ENCODE measurements at places on chromosomes 13 and 19. TPM values are rescaled to one million over a fixed set of nuclear protein-coding genes. Genes with fewer than 3 reads are reported as not detected.

DNA sequence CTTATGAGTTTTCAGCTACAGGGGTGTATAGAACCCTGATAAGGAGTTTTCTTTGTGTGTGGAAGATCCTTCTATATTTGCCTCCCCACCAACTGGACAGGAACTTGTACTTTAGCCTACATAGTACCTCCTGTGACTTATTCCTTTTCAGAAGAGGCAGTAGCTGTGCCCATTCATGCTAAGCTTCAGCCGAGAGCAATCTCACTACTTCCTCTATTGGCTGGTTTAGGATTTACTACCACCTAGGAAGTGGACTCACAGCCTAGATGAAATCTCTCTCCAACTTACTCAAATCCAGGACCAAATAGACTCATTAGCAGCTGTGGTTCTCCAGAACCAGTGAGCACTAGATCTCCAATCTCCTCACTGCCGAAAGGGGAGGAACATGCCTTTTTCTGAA lies 2.3 kb upstream of the REX1BD start:
- DNase-seq: no peak

GRCh38 chr13:65064967-65065366 lies 2165.2 kb downstream of the PCDH9 start:
- no peak for DNase-seq

GRCh38 chr13:80030491-80030890 lies 310.4 kb downstream of the SPRY2 start:
- peak; percentile 48 for DNase-seq

- peak; percentile 56 for DNase-seq
Observed at GRCh38 chr19:38676023-38676877, 28.8 kb downstream of the ACTN4 start.

- no peak for DNase-seq
Observed at GRCh38 chr13:94261163-94261562, 218.3 kb downstream of the DCT start.

- DNase-seq: no peak
Observed at GRCh38 chr13:40064154-40065097, 409.0 kb downstream of the COG6 start.

DNA sequence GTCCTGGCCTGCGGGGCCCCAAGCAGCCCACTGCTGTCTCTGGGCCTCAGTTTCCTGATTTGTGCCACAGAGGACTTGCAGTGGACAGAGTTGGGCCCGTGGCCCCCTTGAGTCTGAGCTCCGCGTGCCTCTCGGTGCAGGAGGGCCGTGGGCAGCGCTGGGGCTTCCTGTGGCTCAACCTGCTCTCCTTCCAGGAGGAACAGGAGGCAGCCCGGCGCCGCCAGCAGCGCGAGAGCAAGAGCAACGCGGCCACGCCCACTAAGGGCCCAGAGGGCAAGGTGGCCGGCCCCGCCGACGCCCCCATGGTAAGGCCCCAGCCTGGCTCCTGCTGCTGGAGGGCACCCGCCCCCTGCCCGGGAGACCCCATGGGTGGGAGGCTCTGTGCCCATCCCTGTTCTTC lies 25.9 kb downstream of the PLEKHJ1 start:
- no peak for DNase-seq

- DNase-seq: no peak
Observed at GRCh38 chr19:18333680-18334079, 6.7 kb upstream of the PGPEP1 start.

- DNase-seq: no peak
Observed at GRCh38 chr19:7923295-7924191, 2.4 kb downstream of the CTXN1 start.

GRCh38 chr19:17245535-17245984 lies at the start of gene NR2F6:
Gene NR2F6, minus strand, starts transcription at chr19:17245919. Its CDS starts 699 bp downstream, at chr19:17245220.
- DNase-seq: no peak

GRCh38 chr19:19670070-19670551 lies 1.5 kb downstream of the ZNF101 start:
- no peak for DNase-seq

- no peak for DNase-seq
Observed at GRCh38 chr19:1387684-1388636, 4.3 kb downstream of the NDUFS7 start.

DNA sequence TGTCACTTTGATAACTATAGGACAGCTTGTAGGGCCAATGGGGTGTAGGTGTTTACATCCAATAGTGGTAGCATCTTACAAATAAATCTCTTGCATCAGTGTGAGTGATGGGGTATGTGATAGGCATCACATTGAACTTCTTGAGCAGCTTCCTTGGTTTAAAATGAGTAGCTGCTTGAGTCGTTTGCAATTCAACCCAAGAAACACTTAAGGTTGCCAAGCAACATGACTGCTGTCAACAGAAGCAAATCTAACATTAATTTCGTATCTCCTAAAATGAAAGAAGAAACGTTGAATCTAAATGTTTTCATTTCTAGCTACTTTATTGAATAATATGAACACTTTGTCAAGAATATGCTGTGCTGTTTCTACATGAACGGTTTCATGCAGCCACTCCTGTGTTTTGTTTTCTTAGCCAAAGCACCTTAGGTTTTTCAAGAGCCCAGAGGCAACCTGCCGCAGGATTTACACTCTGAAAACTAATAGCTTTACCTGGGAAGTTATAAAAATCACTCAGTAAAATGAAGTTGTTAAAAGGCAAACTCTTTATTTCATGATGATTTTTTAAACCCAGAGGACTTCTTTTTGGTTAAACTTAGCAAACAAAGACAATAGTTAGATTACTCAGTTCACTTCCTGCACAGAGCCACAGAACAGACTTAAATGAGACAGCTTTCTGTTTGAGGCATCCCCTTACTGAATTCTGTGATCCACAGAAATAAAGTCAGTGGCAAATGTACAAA lies 305.2 kb downstream of the MTUS2 start:
- DNase-seq: no peak

DNA sequence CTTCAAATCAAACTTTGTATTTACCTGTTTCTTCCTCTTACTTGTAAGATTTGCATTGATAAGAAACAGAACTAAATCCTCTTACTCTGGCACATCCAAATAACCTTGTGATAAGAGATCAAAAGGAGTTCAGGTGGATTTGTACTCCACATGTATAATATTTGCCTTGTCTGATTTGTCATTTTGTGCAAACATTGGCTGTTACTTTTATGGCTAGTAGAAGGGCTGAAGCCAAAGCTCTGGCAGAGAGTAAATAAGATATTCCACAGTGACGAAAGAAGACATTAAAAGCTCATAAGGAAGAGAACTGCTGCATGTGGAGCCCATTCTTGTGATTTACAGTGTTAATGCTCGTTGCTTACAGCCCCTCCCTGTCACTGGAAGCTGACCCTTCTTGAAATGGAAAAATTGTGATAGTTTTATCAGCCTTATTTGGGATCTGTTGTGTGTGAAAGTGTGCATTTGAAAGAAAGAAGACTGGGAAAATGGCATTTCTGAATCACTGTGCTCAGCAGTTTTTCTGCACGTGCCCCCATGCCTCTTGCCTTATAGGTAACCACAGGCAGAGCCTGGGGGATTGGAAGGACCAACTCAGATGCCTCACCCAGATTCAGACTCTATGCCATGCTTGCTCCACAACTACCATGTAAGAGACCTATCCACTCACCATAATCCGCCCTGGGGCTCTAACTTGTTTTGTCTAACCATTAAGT lies 68.2 kb downstream of the OXGR1 start:
- DNase-seq: no peak

GRCh38 chr19:51735759-51736449 lies 12.1 kb upstream of the HAS1 start:
- peak; percentile 11 for DNase-seq

GRCh38 chr19:7520131-7521051 lies 2.0 kb upstream of the MCOLN1 start:
- no peak for DNase-seq

DNA sequence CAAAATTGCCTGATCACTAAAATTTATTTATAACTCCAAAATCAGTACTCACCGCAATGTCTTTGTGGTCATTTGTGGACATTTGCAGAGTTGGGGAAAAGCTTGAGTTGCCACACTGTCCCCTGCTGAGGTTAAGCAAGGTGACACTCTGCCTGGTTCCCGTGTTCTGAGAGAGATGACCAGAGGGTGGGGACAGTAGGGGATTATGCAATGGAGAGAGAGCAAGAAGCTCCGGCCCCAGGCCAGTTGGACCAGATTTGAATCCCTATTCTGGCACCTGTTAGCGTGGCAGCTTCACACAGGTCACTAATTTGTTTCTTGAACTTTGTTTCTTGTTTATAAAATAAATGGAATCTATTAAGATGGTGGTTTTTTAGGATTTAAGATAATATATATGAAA lies 17.8 kb downstream of the ERCC5 start:
- DNase-seq: no peak

- DNase-seq: no peak
Observed at GRCh38 chr13:46961719-46962118, 64.9 kb upstream of the HTR2A start.

- no peak for DNase-seq
Observed at GRCh38 chr13:51257187-51257586, 35.0 kb downstream of the FAM124A start.

GRCh38 chr13:51222037-51222685 lies at the start of gene FAM124A:
Gene FAM124A, plus strand, starts transcription at chr13:51222398. Its CDS starts 104 bp downstream, at chr13:51222502.
- peak; percentile 49 for DNase-seq

DNA sequence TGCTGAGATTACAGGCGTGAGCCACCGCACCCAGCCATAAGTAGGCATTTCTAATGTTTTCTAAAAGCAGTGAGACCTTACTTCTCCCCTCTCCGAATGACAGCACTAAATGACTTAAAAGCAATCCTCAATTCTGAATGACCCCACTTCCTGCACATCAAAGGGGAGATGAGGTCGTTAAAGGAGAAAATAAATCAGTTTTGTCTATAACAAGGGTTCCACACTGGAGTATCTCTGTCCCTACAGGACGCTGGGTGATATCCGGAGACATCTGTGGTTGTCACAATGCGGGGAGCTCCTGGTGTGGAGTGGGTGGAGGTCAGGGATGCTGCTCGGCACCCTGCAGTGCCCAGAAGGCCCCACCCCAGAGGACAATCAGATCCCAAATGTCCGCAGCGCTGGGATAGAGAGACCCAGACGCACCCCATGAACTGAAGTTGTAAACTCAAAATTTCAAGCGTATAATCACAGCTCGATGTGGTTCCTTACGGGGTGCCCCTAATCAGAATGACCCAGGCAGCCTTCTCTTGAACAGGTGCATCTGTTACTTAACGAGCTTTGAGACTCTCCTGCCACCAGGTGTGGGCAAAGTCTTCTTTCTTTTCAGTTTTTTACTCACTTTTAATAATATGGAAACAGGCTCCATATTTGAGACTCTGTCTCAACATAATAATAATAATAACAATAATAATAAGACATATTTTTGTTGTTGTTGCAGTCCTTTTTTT lies 2.9 kb downstream of the GNG7 start:
- no peak for DNase-seq

GRCh38 chr13:29210676-29211075 lies 384.8 kb downstream of the SLC7A1 start:
- no peak for DNase-seq

- no peak for DNase-seq
Observed at GRCh38 chr19:30652751-30653150, 280.6 kb downstream of the ZNF536 start.

DNA sequence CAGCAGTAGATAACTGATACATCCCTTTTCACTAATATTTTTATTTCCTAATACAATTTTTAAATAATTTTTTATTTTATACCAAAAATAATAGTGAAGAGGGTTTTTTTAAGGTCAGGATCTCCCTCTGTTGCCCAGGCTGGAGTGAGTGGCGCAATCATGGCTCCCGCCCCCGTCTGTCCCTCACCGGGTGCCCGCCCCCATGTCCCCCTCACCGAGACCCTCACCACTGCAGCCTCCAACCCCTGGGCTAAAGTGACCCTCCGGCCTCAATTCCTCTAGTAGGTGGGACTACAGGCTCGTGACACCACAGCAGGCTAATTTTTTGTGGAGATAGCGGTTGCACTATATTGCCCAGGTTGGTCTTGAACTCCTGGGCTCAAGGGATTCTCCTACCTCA lies 17.8 kb upstream of the ZNF846 start:
- DNase-seq: no peak

GRCh38 chr13:113050734-113051431 lies 54.7 kb upstream of the F7 start:
- DNase-seq: no peak

The CCL25 gene
- total RNA-seq: not detected

The TJP3 gene
- total RNA-seq: not detected

The SYNE4 gene
- not detected for total RNA-seq

The ZSWIM4 gene
- total RNA-seq: 11.3 TPM

The OR10H1 gene
- not detected for total RNA-seq

The SUCLA2 gene
- total RNA-seq: 29.2 TPM

The TMPRSS9 gene
- 0.20 TPM for total RNA-seq

The ILF3 gene
- 57.7 TPM for total RNA-seq

The S1PR4 gene
- total RNA-seq: 0.44 TPM

The DLL3 gene
- total RNA-seq: 0.22 TPM

The ZNF772 gene
- total RNA-seq: 12.9 TPM

The THAP8 gene
- total RNA-seq: 1.8 TPM

The ZNF253 gene
- total RNA-seq: 4.4 TPM

The MEIOSIN gene
- not detected for total RNA-seq

The HSH2D gene
- total RNA-seq: not detected
